ENCODE measurements at places on chromosomes 3 and 15.

- DNase-seq, result no peak
These were observed 119.6 kb upstream of the EPHA3 start for GRCh38 chr3:88987776-88988175.

- DNase-seq, result no peak
These were observed 534.4 kb downstream of the EPHB1 start for GRCh38 chr3:135329479-135329878.

- DNase-seq, result no peak
These were observed 78.4 kb downstream of the MME start for GRCh38 chr3:155158346-155159037.

DNA sequence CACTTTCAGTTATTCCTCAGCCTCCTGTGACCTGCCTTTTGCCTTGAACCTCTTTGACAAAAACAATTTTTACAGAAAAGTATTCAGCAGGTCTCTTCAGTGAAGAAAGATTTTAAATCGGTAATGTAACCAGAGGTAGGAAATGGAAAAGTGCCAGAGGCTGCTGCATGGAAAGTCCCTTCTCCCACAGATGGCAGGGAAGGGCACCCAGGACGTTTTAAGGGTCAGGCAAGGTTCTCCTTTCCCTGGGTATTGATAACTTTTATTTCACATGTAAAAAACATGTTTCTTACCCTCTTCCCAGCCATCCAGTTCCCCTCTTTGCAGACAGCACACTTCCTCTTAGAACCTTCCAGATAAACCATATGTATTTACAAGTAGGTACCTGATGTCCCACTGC is 185.6 kb downstream of the OR4M2 start:
- DNase-seq, result peak; percentile 23

DNA sequence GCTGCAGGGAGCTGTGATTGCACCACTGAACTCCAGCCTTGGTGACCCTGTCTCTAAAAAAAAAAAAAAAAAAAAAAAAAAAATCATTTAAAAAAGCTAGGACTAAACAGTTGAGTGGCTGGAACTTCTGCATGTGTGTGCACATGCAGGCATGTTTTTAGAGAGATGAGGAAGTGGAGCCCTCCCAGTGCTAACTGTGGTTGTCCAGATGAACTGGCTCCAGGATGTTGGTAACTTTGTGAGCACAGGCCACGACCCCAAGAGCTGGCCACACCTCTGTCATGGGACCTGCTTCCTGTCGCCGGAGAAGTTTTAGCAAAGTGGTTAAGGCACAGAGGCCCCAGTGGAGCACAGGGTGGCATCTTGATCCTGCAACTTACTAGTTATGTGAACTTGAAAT is 27.0 kb downstream of the CHCHD6 start:
- DNase-seq, result no peak

GRCh38 chr3:45858809-45859543 is 17.1 kb upstream of the LZTFL1 start:
- no peak for DNase-seq

- no peak for DNase-seq
These were observed 25.9 kb downstream of the PLD1 start for GRCh38 chr3:171784387-171784786.

DNA sequence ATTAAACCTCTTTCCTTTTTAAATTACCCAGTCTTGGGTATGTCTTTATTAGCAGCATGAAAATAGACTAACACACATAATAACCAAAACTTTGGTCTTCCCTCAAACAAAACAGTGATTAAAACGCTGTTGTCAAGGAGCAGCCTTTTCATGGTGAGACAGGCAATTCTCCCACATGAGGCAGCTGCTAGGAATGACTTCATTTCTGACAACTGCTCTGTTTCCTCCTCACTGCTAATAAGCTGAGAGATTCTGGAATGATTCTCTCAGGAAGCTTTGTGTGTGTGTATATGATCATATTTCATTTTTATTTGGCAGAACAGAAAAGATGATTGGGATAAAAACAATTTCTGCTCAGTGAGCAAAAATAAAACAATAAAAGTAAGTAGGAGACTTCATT is 580.6 kb upstream of the ADAMTS9 start:
- DNase-seq, result no peak

DNA sequence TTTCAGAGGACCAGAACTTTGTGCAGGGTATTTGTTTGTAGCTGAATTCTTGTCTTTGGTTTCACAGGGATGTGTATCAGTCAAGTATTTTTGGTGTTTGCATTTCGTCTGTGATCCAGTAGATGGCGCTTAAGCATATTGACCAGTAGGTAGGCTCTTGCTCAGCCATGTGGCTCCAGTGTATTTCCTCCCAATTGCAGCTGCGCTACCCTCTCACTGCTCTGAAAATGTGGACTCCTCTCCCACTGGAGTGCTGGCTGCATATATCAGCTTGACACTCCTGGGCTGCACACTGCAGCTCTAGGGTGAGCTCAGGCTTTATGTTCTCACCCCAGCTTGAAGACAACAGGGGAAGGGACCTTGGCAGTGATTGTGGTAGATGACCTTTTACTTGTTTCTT is 1264.3 kb upstream of the ALCAM start:
- no peak for DNase-seq

DNA sequence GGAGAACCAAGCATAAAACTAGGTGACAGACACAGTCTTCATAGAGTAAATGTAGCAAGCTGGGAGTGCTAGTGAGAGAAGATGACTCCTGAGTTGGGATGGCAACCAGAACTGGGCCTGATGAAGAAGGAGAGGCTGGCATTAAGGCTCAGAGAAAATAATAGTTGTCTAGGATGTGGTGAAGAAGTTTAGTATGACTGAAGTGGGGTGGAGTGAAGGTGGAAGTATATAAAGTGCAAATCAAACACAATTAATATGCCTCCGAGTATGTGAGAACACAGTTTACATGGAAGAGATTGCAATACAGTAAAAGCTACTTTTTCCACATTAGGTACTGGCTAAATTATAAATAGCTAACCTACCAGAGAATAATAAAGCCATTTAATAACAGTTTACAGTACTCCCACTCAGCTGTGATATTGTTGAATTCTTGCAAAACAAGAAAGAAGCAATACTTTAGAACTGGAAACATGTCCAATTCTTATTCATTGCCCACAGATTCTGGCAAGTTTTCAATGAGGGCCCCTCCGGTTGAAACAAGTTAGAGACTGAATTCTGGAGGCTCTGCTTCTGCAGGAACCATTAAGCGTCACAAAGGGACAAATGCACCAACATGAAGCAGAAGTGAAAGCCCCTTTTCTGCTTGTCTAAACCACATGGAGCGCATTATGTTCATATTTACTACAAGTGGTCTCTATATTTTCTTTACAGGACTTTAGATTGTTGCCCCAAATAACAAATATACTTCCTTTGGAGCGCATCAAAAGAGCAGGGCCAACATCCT is 243.7 kb downstream of the SLC9A9 start:
- no peak for DNase-seq

- DNase-seq, result no peak
These were observed 92.2 kb downstream of the MBNL1 start for GRCh38 chr3:152360966-152361365.

GRCh38 chr15:65264863-65265430 is 21.7 kb downstream of the PARP16 start:
- no peak for DNase-seq

- DNase-seq, result no peak
These were observed 70.1 kb downstream of the CSNK1G1 start for GRCh38 chr15:64285871-64286270.

GRCh38 chr3:195744437-195744836 is 23.7 kb downstream of the MUC20 start:
- DNase-seq, result no peak

GRCh38 chr3:107512108-107512507 is 10.7 kb upstream of the BBX start:
- no peak for DNase-seq

DNA sequence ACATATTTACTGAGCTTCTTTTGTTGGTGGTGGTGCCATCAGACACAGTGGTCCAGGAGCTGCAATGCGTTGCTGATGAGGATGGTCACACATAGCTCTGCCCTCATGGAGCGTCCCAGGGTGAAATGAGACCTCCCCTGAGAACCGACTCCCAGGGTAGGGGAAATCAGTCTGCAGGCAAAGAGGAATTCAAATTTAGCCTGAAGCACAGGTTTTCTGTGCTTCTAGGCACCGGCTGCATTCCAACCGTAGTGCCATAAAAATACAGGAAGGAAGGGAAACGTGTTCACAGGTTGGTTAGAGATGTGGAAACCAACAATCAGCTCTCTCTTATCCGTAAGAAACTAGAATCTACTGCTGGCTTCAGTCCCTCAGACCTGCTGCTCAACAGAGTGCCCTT is 19.2 kb downstream of the SMAD3 start:
- DNase-seq, result no peak

- DNase-seq, result no peak
These were observed 40.5 kb downstream of the STT3B start for GRCh38 chr3:31573036-31573779.

DNA sequence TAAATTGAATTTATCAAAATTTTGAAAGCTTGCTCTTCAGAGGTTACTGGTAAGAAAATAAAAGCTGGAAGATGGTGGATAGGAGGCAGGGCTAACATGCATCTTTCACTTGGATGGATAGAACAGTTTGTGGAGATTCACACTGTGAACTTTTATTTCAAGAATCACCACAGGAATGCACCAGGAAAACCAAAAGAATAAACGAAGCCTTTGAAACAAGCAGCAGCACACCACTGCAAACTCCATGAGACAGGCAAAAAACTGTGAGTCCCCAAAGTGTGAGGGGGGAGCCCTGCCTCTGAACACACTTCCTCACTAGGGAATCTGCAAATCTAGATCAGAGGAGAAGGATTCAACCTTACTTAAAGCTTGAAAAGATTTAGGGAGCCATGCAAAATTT is 122.2 kb downstream of the RTP4 start:
- no peak for DNase-seq

- DNase-seq, result no peak
These were observed 80.6 kb upstream of the BHLHE40 start for GRCh38 chr3:4898454-4899313.

DNA sequence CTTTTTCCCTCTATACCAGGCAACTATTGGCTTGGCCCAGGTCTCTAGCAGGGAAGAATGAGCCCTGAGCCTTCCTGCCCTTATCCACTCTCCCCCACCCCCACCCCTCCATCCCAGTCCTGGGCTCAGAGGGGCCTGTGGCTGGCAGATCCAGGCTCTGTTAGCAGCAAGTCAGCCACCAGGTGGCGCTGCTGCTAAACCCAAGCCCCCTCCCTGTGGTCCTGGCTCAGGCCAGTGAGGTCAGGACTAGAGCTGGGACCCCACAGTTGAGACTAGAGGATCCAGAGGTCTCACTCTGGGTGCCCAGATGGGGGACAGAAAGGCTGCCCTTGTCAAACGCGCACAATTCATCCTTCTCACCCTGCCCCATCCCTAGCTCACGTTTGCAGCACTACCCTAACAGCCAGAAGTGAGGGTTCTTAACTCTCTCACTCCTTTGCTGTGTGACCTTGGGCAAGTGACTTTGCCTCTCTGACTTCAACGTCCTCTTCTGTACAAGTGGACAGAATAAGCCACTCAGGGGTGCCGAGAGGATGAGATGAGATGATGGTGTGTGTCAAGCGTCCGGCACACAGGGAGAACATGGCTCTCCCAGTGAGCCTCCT is 46.8 kb upstream of the SLC6A1 start:
- peak; percentile 80 for DNase-seq

DNA sequence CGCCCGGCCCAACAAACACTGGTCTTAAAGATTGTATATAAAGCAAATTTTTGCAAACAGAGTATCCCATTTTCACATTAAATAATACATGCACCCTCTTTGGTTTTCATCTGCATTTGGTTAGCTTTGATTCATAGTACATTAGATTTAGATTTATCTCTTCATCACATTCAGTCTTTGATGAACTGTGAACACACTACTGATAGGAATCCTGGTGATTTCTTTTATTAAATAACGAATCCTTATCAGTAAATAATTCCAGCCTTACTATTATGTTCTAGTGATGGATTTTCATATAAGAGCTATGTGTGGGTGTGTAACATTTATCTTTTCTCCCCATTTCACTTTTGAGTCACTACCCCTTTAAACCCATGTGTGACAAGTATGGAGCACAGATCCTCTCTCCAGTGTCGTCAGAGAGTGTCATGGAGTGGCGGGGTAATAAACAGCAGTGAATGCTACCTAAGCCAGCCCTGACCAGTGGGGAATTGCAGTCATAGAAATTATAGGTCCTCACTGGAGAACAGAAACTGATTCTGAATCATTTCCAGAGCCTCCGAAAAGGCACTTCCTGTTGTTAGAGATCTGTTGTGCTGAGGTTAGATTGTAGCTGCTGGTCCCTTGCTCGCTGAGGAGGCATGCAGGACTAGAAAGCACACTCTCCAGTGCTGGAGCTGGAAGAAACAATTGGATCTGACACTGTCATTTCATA is 22.0 kb downstream of the SLC7A14 start:
- peak; percentile 42 for DNase-seq

DNA sequence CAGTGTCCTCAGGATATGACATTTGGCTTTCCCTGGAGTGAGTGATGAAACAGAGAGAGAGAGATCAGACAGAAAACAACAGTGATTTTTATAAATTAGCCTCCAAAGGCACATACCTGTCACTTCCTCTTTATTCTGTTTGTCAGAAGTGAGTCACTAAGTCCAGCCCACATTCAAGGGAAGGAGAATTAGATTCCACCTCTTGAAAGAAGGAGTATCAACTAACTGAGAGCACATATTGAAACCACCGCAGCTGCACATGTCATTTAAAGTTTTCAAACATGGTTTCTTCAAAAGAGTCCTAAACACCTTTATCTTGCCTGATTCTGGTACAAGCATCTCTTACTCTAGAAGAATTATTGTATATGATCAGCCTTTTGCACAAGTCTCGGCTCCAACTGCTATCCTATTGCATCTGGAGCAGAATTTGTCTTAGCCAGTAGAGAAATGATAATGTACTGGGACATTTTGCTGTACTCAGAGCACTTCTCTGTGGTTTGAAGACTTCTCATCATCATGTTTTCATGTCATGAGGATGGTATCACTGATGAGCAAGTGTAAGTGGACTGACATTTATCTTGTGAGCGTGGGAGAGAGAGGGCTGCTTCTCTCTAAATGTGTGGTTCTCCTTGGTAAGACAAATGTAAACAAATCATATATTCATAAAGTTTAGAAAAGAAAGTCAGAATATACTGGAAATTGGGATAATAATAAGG is 338.9 kb upstream of the CFAP20DC start:
- peak; percentile 32 for DNase-seq

- DNase-seq, result no peak
These were observed 83.0 kb upstream of the NAALADL2 start for GRCh38 chr3:174776123-174776522.

GRCh38 chr3:54691289-54691771 is 236.5 kb downstream of the LRTM1 start:
- DNase-seq, result no peak

DNA sequence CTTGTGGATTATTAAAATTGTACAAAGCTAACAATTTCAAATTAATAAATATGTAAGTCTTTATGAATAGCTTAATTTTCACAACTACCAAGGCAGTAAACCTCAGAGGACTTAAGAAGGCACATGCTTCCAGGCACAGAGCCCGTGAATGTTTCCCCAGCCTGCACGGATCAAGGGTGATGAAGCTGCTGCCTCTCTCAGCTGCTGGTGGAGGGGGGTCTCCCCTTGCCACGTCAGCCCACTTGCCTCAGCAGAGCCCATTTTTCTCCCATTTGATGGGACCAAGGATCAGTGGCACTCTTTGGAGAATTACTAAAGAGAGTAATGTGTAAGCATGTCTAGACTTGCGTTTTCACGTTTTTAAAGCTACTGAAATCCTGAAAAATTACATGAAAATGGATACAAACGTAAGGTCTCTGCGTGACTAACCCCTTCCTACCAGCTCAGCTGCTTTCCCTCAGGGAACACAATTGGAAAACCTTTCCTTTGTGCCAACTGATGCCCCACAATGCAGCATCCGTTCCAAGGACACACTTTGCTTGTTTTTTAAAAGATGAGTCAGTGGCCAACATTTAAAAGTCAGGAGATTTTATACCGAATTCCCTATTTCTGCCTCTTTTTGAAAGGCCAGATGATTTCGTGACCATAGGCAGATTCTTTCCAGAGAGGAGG is 494.1 kb downstream of the GABRG3 start:
- DNase-seq, result no peak

Measured in stimulated activated CD8-positive, alpha-beta memory T cell treated with anti-CD3 and anti-CD28 coated beads, Interleukin-4, amount 100 ng/mL, for 48 hours (primary cell).